Tibial nerve (tissue), 4 donors: ENCODE measurements at places on chromosomes 3 and 15.

- DNase-seq, result no peak
These were observed 978.1 kb upstream of the ALCAM start for GRCh38 chr3:104388619-104389018.

GRCh38 chr15:54307252-54307902 is 329.1 kb downstream of the UNC13C start:
- no peak for DNase-seq

- no peak for DNase-seq
These were observed 127.0 kb upstream of the CCDC54 start for GRCh38 chr3:107250221-107250620.

DNA sequence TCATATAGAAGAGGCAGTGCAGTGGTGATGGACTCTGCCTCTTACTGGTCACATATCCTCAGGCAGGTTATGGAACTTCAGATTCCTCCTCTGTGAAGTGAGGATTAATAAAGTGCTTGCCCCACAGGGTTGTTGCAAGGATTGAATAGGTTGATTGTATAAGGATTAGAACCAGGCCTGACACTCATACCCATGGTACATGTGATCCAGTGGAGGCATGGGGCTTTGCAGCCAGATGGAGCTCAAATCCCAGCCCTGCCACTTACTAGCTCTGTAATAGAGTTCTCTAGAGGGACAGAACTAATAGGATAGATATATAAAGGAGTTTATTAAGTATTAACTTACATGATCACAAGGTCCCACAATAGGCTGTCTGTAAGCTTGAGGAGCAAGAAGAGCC is 184.6 kb upstream of the EIF1B start:
- no peak for DNase-seq

DNA sequence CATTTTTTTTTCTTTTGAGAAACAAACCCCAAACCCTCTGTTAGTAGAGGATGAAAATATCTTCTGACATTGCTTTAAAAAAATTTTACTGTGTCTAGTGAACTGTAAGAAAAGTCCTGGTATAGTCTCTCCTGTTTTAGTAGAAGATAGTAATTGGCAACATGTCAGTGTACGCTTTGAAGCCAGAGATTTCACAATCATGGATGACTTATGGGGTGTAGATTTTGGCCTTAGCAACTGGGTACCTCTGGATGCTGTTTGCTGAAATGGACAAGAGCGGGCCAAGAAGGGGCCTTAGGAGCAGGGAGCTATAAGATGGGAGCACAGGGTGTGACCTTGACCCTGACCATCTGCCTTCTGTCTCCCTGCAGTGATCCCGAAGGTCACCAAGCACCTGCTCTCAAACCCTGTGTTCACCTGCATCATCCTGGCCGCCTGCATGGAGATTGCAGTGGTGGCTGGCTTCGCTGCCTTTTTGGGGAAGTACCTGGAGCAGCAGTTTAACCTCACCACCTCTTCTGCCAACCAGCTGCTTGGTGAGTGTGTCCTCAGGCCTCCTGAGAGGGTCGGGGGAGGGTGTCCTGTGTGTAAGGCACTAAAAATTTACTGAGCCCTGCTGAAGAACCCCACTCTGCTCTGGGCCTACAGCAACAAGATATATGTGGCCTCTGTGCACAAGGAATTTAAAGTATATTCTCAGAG is 266.7 kb downstream of the SLCO3A1 start:
- no peak for DNase-seq

GRCh38 chr3:192831111-192831644 is 86.5 kb downstream of the MB21D2 start:
- no peak for DNase-seq

GRCh38 chr3:45486136-45486535 is 97.8 kb downstream of the LARS2 start:
- DNase-seq, result no peak

GRCh38 chr15:74907163-74907870 is 666 bp upstream of the FAM219B start:
- DNase-seq, result no peak

DNA sequence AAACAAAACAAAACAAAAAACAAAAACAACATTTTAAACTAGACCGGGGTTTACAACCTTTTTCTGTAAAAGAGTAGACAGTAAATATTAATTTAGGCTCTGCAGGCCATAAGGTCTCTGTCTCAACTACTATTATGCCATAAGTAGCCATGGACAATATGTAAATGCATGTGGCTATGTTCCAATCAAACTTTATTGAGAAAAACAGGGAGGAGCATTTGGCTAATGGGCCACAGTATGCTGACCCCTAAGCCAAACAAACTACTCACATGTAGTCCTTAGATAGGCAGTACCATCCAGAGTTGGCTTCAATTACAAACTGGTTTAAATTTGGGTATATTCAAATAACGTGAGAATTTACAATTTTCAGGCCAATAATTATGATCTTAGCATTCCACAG is 144.2 kb downstream of the TBL1XR1 start:
- no peak for DNase-seq

DNA sequence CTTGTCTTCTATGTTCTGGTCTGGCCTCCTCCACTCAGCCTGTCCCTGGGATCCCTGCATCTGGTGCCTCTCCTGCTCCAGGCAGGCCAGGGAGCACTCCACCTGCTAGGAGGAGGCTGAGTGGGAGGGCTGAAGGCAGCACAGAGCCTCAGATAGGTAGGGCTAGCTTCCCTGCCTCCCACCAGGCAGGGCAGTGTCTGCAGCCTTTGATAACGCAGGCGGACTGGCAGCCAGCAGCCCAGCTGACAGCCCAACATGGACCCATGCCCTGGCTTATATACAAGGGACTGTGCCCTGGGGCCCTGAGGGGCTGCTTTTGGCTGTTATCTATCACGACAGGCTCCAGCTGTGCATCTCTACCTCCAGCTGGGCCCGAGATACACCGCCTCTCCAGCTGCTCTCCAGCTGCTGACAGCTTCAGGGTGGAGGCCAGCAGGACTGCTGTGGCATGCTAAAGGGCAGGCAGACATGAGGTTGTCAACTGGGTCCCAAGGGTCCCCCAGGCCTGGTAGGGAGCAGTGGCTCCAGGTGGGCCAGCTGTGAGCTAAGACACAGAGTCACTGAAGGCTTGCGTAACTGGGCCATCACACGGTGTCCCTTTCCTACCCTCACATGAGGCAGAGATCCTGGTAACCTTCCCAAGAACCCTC is 5.2 kb upstream of the CLK3 start:
- DNase-seq, result no peak

GRCh38 chr3:172176061-172176770 is 136.8 kb downstream of the FNDC3B start:
- DNase-seq, result no peak

GRCh38 chr3:169454823-169455222 is 208.7 kb downstream of the MECOM start:
- no peak for DNase-seq

- DNase-seq, result no peak
These were observed 259.1 kb downstream of the OPA1 start for GRCh38 chr3:193851941-193852674.

DNA sequence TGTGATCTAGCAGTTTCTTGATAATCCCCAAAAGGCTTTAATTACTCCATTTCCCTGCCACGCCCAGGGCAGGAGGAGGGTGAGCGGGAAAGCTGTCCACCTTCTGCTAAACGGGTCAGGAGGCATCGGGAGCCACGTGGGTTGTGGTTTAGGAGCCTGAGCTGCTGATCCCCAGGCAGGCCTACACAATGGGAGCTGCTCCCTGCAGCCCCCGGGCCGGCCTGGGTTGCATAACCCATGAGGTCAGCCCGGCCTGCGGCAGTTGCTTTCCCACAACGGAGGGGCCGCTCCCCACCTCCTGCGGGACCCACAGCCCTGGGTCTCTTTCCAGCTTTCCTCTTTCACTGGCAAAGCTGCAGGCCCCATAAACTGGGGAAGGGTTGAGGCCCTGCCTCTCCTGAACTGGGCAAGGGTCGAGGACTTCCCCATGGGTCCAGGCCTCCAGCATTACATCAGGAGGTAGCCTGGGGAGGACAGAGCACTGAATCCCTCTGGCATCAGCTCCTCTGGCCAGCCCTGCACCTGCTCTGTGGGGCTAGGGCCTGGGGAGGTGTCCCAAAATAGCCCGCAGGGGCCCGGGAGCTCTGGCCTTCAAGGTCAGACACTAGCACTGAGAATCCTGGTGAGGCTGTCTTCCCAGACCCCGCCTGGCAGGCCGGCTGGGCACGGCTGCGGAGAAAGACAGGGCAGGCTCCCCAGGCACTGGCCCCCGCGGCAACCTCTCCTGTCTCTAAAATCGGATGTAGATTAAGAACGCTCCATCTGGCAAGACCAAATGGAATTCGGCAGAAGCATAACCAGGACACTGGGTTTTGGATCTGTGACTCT is 47.3 kb downstream of the ZDHHC19 start:
- DNase-seq, result no peak

GRCh38 chr15:30992249-30992864 is 929 bp upstream of the MTMR10 start:
- DNase-seq, result no peak

DNA sequence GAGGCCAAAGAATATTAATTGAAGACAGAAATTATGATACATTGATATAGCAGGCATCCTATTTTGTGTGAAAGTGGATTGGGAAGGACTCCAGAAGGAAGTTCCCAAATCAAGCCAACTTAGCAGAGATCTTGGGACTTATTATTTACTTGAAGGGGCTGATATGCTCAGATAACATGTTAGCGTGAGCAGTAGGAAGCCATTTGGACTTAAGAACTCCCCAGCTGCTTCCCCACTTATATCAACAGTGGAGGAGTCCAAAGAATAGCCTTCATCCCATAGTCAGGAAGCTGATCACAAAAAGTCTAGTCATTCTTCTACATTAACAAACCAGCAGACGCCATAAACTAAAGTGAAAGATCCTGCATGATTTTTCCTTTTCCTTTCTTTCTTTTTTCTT is 200.0 kb downstream of the ATP8B4 start:
- DNase-seq, result no peak

DNA sequence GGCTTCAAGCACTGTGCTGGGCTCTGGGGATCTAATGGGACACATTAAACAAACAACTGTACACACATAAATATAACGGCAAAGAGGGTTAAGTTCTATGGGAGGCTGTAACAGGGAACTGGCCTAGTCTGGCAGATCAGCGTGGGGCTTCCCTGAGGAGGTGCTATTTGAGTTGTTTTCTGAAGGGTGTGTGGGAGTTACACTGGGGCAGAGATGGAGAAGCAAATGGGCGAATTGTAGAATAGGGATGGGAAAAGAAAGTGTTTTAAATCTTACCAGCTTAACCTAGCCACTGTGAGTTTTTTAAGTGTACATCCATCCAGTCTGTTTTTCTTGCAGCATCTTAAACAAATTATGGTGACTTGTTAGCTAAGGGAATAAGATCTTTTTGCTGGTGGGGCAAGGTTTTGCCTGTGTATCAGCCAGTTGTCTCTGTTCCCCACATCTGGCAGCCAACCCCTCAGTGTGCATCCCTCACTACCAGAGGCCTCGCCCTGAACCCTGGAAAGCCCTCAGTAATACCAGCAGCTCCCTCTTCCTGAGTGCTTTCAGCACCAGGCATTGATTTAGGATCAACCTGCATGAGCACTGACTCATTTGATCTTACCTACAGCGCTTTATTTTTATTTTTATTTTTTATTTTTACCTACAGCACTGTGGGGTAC is 10.9 kb upstream of the IL16 start:
- DNase-seq, result no peak

DNA sequence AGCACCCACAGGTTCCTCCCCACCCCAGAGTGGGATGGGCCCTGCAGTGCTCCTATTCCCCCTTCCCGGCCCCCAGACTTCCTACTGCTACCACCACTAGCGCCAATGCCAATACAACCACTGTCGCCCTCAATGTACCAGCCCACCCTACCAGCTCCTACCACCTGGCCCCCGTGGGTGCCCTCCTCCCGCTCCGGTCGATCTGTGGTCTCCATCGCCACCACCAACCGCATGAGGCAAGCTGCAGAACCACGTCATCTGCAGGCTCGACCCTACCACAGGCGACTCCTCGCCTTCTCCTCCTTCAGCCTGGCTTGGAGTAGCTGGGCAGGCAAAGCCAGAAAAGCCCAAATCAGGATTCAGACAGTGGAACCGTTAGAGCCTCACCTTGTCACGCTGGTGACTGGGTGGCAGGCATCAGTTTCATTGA is 179.3 kb downstream of the POTEB3 start:
- DNase-seq, result no peak

- peak; percentile 97 for DNase-seq
These were observed at the start of gene FSIP1 for GRCh38 chr15:39782441-39783138. Gene FSIP1, minus strand, starts transcription at chr15:39782841. Its CDS starts 6,317 bp downstream, at chr15:39776524.

GRCh38 chr3:169699070-169699469 is 35.6 kb upstream of the MECOM start:
- DNase-seq, result no peak

- no peak for DNase-seq
These were observed 110.5 kb upstream of the WNT5A start for GRCh38 chr3:55597641-55598040.

- DNase-seq, result no peak
These were observed 35.9 kb downstream of the PRR23E start for GRCh38 chr3:127228866-127229265.

DNA sequence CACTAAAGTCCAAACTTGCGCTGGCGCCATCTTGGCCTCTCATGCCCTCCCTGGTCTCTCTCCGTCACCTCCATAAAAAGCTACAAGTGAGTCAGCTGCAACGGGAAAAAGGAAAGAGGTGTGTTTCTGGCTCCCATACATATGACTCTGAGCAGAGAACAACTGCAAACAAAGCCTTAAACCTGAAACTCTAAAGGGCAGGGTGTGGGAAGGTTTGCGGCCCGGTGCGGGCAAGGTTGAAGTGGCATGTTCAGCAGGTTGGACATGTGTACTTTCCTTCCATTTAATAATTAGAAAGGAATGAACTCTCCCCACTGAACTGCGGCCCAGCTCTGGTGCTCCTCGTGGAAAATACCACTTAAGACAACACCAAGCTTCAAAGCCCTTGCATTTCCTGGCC is 59.0 kb upstream of the PPARG start:
- DNase-seq, result no peak

GRCh38 chr15:70503073-70503745 is 260.1 kb downstream of the UACA start:
- no peak for DNase-seq

DNA sequence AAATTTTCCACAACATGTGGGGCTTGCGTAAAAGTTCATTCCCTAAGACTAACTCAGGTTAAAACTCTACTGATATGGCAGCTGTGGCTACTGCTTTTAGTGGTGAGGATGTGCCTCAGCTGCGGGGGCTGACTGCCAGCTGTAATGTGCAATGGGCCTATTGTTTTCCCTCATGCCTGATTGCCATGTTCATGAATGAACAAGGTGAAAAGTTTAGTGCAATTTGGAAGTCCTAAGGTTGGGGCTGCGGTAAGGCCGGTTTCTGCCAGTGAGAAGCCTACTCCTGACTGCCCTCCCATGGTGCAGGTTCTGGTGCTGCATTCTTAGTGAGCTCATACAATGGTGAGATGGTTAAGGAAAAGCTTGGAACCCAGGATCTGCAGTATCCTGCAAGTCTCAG is 10.9 kb upstream of the ALDH1L1 start:
- no peak for DNase-seq

- DNase-seq, result no peak
These were observed at the start of gene DNASE1L3 for GRCh38 chr3:58210761-58211460. Gene DNASE1L3, minus strand, starts transcription at chr3:58210972. Its CDS starts 66 bp downstream, at chr3:58210906.

- peak; percentile 51 for DNase-seq
These were observed 135.1 kb downstream of the TMCO5A start for GRCh38 chr15:38069511-38070011.
